Endothelial cell (in vitro differentiated cells): ENCODE measurements at places on chromosomes 2 and 18. TPM values are rescaled to one million over a fixed set of nuclear protein-coding genes. Genes with fewer than 3 reads are reported as not detected.

DNA sequence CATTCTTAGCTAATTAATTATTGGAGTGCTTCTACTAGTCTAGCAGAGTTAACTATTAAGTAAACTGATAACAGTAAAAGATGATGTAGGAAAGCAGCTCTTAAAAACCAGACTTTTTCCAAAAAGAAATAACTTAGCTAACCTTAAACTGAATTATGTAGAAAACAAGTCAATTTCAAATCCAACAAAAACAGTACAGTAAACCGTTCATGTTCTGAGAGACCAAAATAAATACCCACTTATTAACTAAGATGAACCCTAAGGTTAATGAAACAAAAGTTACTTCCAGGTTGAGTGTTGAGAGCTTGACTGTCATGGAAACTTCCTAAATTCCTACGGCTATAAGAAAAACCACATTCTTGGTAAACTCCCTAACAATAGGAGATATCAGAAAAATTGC, 181.2 kb downstream of the PPP1R1C start:
- H3K4me3 ChIP-seq, result no peak overlapping the region
- no peak overlapping the region for H3K27ac ChIP-seq
- H3K36me3 ChIP-seq, result no peaks in the 10 kb centered on the region
- no peaks in the 10 kb centered on the region for H3K4me1 ChIP-seq
- H3K27me3 ChIP-seq, result peaks cover 2% of the 10 kb centered on the region
- no peak for DNase-seq

DNA sequence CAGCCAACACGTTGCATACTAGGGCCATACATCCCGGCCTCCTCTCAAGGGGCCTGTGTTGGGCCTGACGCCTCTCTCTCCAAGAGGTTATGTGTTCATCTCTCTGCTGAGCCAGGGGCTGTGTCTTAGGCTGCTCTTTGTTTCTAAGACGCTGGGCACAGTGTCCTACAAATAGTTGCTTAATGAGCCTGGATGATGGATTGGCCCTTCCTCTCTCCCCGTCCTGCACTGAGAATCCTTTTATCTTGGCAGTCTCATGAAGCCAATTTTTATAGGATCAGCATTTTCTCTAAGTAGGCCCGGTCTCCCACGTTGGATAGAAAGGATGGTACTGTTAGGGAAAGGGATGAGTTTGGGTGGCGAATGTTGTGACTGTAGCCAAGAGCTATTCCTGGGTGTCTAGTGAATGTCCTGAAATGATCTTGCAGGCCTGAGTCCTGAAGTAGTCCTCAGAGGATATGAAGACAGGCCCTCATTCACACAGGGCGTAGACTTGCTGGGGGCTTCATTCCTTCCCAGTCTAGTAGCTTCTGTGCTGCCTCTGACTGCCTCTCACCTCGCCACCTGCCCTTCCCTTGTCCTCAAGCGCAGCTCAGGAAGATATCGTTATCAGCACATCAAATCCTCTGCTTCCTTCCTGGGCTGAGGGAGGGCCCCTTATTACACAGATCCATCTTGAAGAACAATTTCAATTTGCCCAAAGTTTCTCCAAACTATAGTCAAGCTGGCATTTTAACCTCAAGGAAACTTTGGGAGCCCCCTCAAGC, 8.8 kb downstream of the LBH start:
- peaks cover 33% of the 10 kb centered on the region for H3K36me3 ChIP-seq
- H3K4me1 ChIP-seq, result peaks cover 50% of the 10 kb centered on the region
- peak overlapping the region; percentile 6 for H3K4me3 ChIP-seq
- DNase-seq, result no peak

DNA sequence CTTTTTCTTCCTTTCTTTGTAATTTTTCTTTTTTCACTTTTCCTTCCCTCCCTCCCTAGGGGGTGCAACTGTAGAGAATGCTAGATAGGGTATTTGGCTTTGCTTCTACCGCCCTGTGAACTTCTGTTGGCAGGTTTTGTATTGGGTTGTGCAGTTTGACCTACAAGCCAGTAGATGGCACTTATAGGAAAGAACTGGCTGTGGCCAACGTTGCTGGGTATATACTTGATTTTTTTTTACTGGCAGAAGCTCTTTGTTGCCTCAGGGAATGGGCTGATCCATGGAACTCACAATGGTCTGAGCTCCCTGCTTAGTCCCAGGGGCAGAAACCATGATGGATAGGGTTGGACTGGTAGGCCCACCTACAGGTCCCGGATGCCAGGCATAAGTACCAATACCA, 1019.5 kb upstream of the LRRTM1 start:
- H3K4me1 ChIP-seq, result no peaks in the 10 kb centered on the region
- DNase-seq, result peak; percentile 14
- H3K27me3 ChIP-seq, result no peaks in the 10 kb centered on the region
- H3K27ac ChIP-seq, result no peak overlapping the region
- H3K4me3 ChIP-seq, result no peak overlapping the region

DNA sequence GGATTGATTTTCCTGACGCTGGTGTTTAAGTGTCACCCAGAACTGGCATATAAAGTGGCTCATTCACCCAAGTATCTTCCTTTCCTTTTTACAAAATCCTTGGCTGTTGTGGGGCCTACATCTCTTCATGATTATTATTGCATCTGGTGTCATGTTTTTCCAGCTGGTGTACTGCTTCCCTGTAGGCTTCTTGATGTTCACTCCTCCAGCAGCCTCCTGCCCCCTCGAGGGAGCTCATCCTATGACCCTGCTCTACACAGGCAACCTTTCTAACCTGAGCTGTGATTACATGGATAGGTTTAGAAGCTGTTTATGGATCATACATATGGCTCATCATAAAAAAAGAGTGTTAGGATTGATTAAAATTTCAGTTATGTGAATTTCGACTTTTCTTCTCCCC, 12.4 kb upstream of the AGPS start:
- H3K4me1 ChIP-seq, result peaks cover 3% of the 10 kb centered on the region
- no peaks in the 10 kb centered on the region for H3K27me3 ChIP-seq
- H3K36me3 ChIP-seq, result peaks cover 4% of the 10 kb centered on the region
- no peak for DNase-seq
- no peak overlapping the region for H3K27ac ChIP-seq

GRCh38 chr2:27717070-27717795, 53.5 kb downstream of the SLC4A1AP start:
- no peaks in the 10 kb centered on the region for H3K36me3 ChIP-seq
- peak overlapping the region; percentile 30 for H3K27ac ChIP-seq
- peaks cover 25% of the 10 kb centered on the region for H3K4me1 ChIP-seq

DNA sequence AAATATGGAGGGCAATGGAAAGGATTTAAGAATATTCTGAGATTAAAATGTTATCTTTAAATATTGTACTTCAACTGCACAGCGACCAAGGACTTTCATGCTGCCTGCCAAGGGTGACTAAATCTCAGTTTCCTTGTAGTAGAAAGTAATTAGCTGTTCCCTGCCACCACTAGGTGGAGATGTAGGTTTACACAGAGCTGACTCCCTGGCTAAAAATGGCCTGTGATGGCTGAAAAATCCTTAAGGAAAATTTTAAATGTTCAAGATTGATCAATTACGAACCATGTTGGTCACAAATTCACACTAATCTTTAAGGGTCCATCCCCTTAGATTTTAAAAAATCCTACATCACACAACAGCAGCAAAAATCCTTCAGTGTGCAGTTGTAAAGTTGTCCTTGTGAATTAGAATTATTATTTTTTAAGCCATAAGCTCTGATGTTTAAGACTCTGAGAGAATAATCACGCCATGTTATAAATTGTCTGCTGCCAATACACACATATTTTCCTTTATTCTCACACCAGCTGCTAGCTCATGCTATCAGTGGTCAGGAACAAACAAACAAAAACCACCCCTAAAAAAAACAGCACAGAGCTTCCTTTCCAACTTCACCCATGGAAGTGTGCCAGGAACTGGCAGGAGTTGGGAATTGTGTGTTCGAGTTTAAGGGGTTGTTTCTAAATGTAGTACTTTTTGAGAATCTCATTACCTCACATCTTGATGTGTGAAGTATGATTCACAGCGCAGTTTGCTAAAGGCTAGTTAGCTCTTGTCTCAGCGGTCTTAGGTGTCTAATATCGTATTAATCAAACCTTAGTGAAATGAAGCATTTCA, 399.8 kb downstream of the TMEM182 start:
- H3K27me3 ChIP-seq, result no peaks in the 10 kb centered on the region
- peak overlapping the region; percentile 28 for H3K27ac ChIP-seq
- no peaks in the 10 kb centered on the region for H3K36me3 ChIP-seq
- H3K4me1 ChIP-seq, result peaks cover 8% of the 10 kb centered on the region

DNA sequence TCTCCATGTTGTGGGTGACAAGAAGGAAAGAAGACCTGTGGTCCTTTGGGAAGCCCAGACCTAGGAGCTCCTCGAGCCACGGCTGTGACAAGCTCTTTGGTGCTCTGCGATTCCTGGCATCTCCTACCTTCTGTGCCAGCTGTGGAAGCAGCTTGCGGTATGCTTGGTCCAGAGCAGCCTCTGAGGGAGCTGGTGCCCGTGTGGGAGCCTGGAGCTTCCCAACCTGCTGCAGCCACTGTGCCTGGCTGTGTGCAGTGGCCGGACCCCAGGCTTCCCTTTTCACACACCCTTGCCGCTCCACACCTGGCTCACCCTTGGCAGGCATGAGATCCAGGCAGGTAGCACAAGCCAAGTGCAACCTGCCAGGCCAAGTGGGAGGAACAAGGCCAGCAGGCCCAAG, 1328.6 kb upstream of the SLC39A10 start:
- DNase-seq, result no peak
- no peaks in the 10 kb centered on the region for H3K36me3 ChIP-seq

DNA sequence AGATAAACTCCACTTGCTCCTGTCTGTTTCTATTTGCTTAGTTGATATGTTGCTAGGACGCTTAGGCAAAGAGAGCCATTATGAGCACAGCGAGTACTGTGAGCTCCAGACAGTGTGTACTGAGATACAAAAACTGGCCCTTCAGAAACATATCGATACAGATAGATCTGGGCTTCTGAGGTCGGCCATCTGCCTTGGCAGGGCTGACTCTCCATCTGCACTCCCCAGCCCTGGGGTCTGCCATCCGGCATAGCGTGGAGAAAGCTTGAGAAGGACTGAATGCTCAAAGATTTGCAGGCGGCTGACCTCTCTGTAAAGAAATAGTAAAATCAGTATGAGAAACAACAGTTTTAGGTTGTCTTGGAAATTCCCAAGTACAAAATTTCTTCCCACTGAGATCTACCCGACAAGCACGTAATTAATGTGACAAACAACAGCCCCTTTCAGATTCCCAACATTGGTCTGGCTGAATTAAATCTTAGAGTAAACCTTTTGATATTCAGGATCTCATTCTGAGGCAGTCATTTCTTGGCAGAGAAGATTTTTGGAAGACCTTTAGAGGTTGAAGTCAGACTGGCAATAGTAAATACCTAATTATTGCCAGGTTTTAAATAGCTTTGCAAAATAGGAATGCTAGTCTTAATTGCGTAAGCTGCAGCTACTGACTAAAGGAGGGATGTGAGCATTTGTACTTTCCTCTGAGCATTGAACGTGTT, 127.4 kb downstream of the CHST9 start:
- H3K27ac ChIP-seq, result no peak overlapping the region
- peaks cover under 1% of the 10 kb centered on the region for H3K27me3 ChIP-seq
- H3K4me3 ChIP-seq, result no peak overlapping the region
- H3K4me1 ChIP-seq, result no peaks in the 10 kb centered on the region
- DNase-seq, result no peak

- peaks cover 3% of the 10 kb centered on the region for H3K36me3 ChIP-seq
- H3K27me3 ChIP-seq, result peaks cover 1% of the 10 kb centered on the region
- H3K27ac ChIP-seq, result no peak overlapping the region
- peaks cover 17% of the 10 kb centered on the region for H3K4me1 ChIP-seq
- no peak overlapping the region for H3K4me3 ChIP-seq
Measured at GRCh38 chr18:12518326-12518725, 110.6 kb downstream of the PRELID3A start.

GRCh38 chr2:228417956-228418355, 236.5 kb upstream of the SPHKAP start:
- H3K4me3 ChIP-seq, result no peak overlapping the region
- H3K27me3 ChIP-seq, result no peaks in the 10 kb centered on the region
- H3K4me1 ChIP-seq, result no peaks in the 10 kb centered on the region
- H3K27ac ChIP-seq, result no peak overlapping the region

DNA sequence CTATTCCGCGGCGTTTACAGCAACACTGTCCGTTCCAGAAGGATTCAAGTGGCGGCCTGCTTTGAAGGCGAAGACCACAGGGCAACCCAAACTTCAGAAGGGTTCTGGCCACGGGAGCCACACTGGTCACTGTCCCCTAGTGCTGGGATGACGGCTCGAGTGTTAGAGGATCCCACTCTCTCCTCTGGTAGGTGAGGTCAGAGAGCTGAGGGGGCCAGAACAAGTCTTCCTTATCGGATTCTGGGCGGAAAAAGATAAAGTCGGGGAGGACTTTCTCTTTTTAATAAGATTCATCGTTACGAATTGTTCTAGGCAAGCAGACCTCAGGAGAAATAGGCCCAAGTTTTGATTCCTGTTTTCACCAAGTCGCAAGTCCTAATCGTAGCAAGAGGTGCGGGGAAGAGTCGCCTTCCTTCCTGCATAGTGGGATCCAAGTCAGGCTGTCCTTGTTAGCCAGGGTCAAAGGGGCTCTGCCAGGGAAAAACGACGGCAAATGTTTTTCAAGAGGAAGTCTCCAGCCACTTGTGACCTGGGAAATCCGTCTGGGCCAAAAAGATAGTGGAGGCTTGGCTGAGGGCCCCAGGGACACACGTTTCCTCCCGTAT, 864 bp upstream of the MYL12A start:
- H3K36me3 ChIP-seq, result peaks cover 9% of the 10 kb centered on the region
- H3K4me1 ChIP-seq, result peaks cover 29% of the 10 kb centered on the region
- peak overlapping the region; percentile 99 for H3K27ac ChIP-seq
- peaks cover 15% of the 10 kb centered on the region for H3K27me3 ChIP-seq
- peak; percentile 25 for DNase-seq

DNA sequence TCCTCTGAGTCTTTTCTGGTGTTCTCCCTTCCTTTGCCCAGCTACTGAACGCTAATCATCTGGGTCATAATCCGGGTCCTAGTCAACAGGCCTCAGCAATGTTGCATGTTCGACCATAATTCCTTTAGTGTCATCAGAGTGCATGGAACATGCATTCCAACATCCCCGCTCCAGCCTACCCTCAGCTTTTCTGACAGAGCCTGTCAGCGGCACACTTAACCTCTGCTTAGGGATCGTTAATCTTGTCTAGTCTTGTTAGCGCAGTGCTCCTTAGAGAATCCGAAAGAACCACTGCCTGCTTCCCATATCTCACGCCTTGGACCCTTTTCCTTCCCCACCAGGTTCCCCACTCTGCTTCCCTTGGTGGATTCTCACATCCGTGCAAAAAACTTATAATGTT, 767.9 kb upstream of the ID2 start:
- DNase-seq, result no peak
- H3K4me1 ChIP-seq, result no peaks in the 10 kb centered on the region
- no peak overlapping the region for H3K4me3 ChIP-seq
- peaks cover 3% of the 10 kb centered on the region for H3K27me3 ChIP-seq

- peaks cover 3% of the 10 kb centered on the region for H3K27me3 ChIP-seq
- H3K27ac ChIP-seq, result no peak overlapping the region
- H3K4me3 ChIP-seq, result no peak overlapping the region
- H3K36me3 ChIP-seq, result peaks cover 56% of the 10 kb centered on the region
- H3K4me1 ChIP-seq, result peaks cover 24% of the 10 kb centered on the region
- no peak for DNase-seq
Measured at GRCh38 chr2:205720451-205720902, 38.2 kb downstream of the NRP2 start.

DNA sequence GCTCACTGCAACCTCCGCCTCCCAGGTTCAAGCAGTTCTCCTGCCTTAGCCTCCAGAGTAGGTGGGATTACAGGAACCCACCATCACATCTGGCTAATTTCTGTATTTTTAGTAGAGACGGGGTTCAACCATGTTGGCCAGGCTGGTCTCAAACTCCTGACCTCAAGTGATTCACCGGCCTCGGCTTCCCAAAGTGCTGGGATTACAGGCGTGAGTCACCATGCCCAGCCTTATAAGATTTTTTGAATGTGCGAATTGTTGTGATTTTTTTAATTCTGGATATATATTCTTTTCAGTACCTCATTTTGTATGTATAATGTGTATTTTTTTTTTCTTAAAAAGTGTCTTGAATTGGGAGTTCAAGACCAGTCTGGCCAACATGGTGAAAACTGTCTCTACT, 42.0 kb upstream of the CCDC150 start:
- H3K27ac ChIP-seq, result no peak overlapping the region
- H3K4me1 ChIP-seq, result peaks cover 12% of the 10 kb centered on the region

AFF3 gene
- total RNA-seq, result 12.2 TPM

DPP4 gene
- total RNA-seq, result 0.59 TPM
